ENCODE measurements at places on chromosomes 12 and 14. TPM values are rescaled to one million over a fixed set of nuclear protein-coding genes. Genes with fewer than 3 reads are reported as not detected.

CYP27B1 gene
- total RNA-seq = 1.6 TPM

PMCH gene
- total RNA-seq = not detected

KLHDC2 gene
- total RNA-seq = 119 TPM

HOXC4 gene
- not detected for total RNA-seq

RACGAP1 gene
- 49.2 TPM for total RNA-seq

ACOT4 gene
- 0.44 TPM for total RNA-seq

CLEC1B gene
- total RNA-seq = 1.5 TPM

KRT74 gene
- not detected for total RNA-seq

FGF6 gene
- 1.8 TPM for total RNA-seq

ERBB3 gene
- total RNA-seq = 28.4 TPM

CLECL1 gene
- not detected for total RNA-seq

GLIPR1 gene
- total RNA-seq = 12.7 TPM

CD163 gene
- 7.3 TPM for total RNA-seq

TAS2R42 gene
- total RNA-seq = not detected

KRT83 gene
- not detected for total RNA-seq

NAV3 gene
- total RNA-seq = 61.2 TPM

CLEC9A gene
- 0.27 TPM for total RNA-seq

IGFBP6 gene
- 116 TPM for total RNA-seq

LRRK2 gene
- 19.8 TPM for total RNA-seq

KRT5 gene
- total RNA-seq = 182 TPM

REM2 gene
- total RNA-seq = 2.0 TPM

NYNRIN gene
- 47.5 TPM for total RNA-seq

LRRC9 gene
- 3.4 TPM for total RNA-seq

PDE3A gene
- total RNA-seq = 72.1 TPM

TRHDE gene
- total RNA-seq = 23.5 TPM

SETD3 gene
- total RNA-seq = 107 TPM

LUM gene
- total RNA-seq = 312 TPM

TMPRSS12 gene
- not detected for total RNA-seq

CNTN1 gene
- total RNA-seq = 159 TPM

AMDHD1 gene
- 5.8 TPM for total RNA-seq

HOXC9 gene
- not detected for total RNA-seq

MSRB3 gene
- 41.6 TPM for total RNA-seq

KRT77 gene
- 1.2 TPM for total RNA-seq

HSPB8 gene
- 26.3 TPM for total RNA-seq

FAM181A gene
- not detected for total RNA-seq

LALBA gene
- total RNA-seq = not detected

RNF41 gene
- 79.0 TPM for total RNA-seq

OVCH1 gene
- 0.33 TPM for total RNA-seq

MIPOL1 gene
- total RNA-seq = 45.7 TPM

PRH2 gene
- not detected for total RNA-seq

GSC gene
- 2.0 TPM for total RNA-seq

SLC4A8 gene
- total RNA-seq = 27.6 TPM

RAB15 gene
- total RNA-seq = 9.0 TPM

DEGS2 gene
- total RNA-seq = 2.1 TPM

LPCAT3 gene
- 14.7 TPM for total RNA-seq

OTOGL gene
- total RNA-seq = 0.60 TPM

PLA2G1B gene
- total RNA-seq = not detected

SDR9C7 gene
- 0.38 TPM for total RNA-seq

ADAMTS20 gene
- 1.6 TPM for total RNA-seq
